Endothelial cell of umbilical vein (primary cell): ENCODE measurements at places on chromosomes 4 and X. TPM values are rescaled to one million over a fixed set of nuclear protein-coding genes. Genes with fewer than 3 reads are reported as not detected.

HSFX3 gene
- not detected in 2 replicates for total RNA-seq

FDCSP gene
- not detected in 2 replicates for total RNA-seq

TRPC3 gene
- not detected in 2 replicates for total RNA-seq

ASB5 gene
- not detected in 2 replicates for total RNA-seq

CENPI gene
- total RNA-seq, result 25.7 and 28.9 TPM in 2 replicates

NAA10 gene
- total RNA-seq, result 143 and 144 TPM in 2 replicates

ACSL4 gene
- 85.5 and 88.9 TPM in 2 replicates for total RNA-seq

PHKA1 gene
- 5.5 and 7.1 TPM in 2 replicates for total RNA-seq

TRIM61 gene
- total RNA-seq, result 0.22 TPM in 1 of 2 replicates, not detected in the other

HHIP gene
- 971 and 1,052 TPM in 2 replicates for total RNA-seq
